Lower lobe of right lung (tissue), 2 donors: ENCODE measurements at places on chromosomes 2 and 18. TPM values are rescaled to one million over a fixed set of nuclear protein-coding genes. Genes with fewer than 3 reads are reported as not detected.
A peak's percentile ranks its signal among the peaks of the same experiment; 100 is the strongest.

GRCh38 chr2:158795195-158795924 is at the start of gene DAPL1:
DAPL1 (plus strand) TSS chr2:158795317; CDS start chr2:158795373, 56 bp downstream.
- no peaks in the 10 kb centered on the region for H3K27me3 ChIP-seq
- no peaks in the 10 kb centered on the region for H3K4me1 ChIP-seq
- no peak within 1 kb of the TSS for H3K4me3 ChIP-seq
- no peak for DNase-seq
- no peaks in the 10 kb centered on the region for H3K36me3 ChIP-seq

DNA sequence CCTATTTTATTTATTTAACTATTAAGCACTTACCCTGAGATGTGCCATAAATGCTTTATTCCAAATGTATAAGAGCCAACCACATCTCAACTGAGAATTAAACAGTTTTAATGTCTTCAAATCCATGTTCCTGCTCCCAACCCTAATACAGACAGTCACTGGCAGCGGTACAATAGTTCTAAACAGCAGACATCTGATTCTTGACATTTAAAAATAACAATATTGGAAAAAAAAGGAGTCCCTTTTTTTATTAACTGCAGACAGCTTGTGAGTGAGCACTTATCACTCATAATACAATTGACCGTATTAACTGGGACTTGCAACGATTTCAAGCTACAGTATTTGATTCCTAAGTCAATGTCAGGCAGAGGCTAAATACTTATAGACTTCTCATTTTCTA is 424.6 kb downstream of the TGIF1 start:
- no peak overlapping the region for H3K27ac ChIP-seq
- no peak for DNase-seq
- H3K4me1 ChIP-seq, result peaks cover 16% of the 10 kb centered on the region
- no peaks in the 10 kb centered on the region for H3K27me3 ChIP-seq
- H3K4me3 ChIP-seq, result no peak overlapping the region
- H3K36me3 ChIP-seq, result no peaks in the 10 kb centered on the region

GRCh38 chr2:160379399-160379798 is 114.2 kb downstream of the RBMS1 start:
- peak overlapping the region; percentile 73 for H3K27ac ChIP-seq
- H3K4me3 ChIP-seq, result no peak overlapping the region
- H3K27me3 ChIP-seq, result no peaks in the 10 kb centered on the region
- DNase-seq, result no peak

GRCh38 chr2:70939001-70939838 is 3.5 kb downstream of the ATP6V1B1 start:
- DNase-seq, result no peak
- H3K4me3 ChIP-seq, result no peak overlapping the region
- H3K4me1 ChIP-seq, result no peaks in the 10 kb centered on the region
- H3K36me3 ChIP-seq, result no peaks in the 10 kb centered on the region
- H3K27me3 ChIP-seq, result peaks cover 6% of the 10 kb centered on the region

- no peak for DNase-seq
- H3K4me1 ChIP-seq, result peaks cover 4% of the 10 kb centered on the region
- no peaks in the 10 kb centered on the region for H3K27me3 ChIP-seq
- no peaks in the 10 kb centered on the region for H3K36me3 ChIP-seq
These were observed 235.9 kb downstream of the ZNF516 start for GRCh38 chr18:76259096-76259495.

GRCh38 chr2:196108604-196109003 is 40.0 kb upstream of the DNAH7 start:
- H3K4me1 ChIP-seq, result peaks cover 8% of the 10 kb centered on the region
- DNase-seq, result no peak
- H3K27me3 ChIP-seq, result no peaks in the 10 kb centered on the region
- H3K36me3 ChIP-seq, result no peaks in the 10 kb centered on the region

- H3K4me1 ChIP-seq, result peaks cover 8% of the 10 kb centered on the region
- H3K27me3 ChIP-seq, result no peaks in the 10 kb centered on the region
These were observed 20.2 kb upstream of the DARS1 start for GRCh38 chr2:136005462-136006196.

GRCh38 chr18:49980896-49981295 is 167.6 kb upstream of the ACAA2 start:
- no peak overlapping the region for H3K27ac ChIP-seq
- no peak for DNase-seq
- H3K27me3 ChIP-seq, result no peaks in the 10 kb centered on the region
- no peak overlapping the region for H3K4me3 ChIP-seq
- no peaks in the 10 kb centered on the region for H3K36me3 ChIP-seq

- no peaks in the 10 kb centered on the region for H3K36me3 ChIP-seq
- H3K27me3 ChIP-seq, result peaks cover 18% of the 10 kb centered on the region
- H3K4me1 ChIP-seq, result peaks cover 28% of the 10 kb centered on the region
- peak; percentile 63 for DNase-seq
These were observed 1.0 kb downstream of the CYP1B1 start for GRCh38 chr2:38074764-38075506.

- peaks cover 25% of the 10 kb centered on the region for H3K4me1 ChIP-seq
- H3K4me3 ChIP-seq, result no peak overlapping the region
- H3K27ac ChIP-seq, result peak overlapping the region; percentile 60
- H3K27me3 ChIP-seq, result no peaks in the 10 kb centered on the region
- DNase-seq, result peak; percentile 65
These were observed 3.1 kb upstream of the MOB1A start for GRCh38 chr2:74181739-74182138.

DNA sequence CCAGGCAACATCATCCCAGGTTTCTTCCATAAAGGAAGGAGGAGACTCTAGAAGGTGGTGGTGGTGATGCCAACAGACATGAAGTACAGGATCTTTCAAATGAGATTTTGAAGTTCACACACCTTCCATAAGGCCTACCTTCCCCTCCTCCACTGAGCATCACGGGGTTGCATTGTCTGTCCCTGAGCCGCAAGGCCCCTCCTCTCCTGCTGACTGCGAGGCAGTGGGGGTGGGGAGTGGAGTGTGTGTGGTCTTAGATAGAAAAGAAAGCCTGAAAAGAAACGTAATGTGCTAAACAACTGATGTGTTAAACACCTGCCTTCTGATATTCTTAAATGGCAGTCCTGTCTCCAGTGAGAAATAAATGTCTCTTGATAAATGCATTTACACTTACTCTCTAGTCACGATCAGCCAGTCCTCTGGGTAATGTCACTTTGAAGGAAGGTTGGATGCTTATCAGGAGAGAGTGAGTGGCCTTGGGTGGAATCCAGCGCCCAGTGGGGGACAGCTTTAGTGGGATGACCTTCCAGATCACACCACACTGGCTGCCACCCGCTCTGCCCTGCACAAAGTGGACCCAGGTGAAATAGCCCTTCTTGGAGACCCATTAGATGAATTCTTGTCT is 5.5 kb upstream of the SCYGR5 start:
- H3K27me3 ChIP-seq, result no peaks in the 10 kb centered on the region
- DNase-seq, result no peak
- H3K36me3 ChIP-seq, result no peaks in the 10 kb centered on the region

GRCh38 chr2:10204326-10205161 is 82.0 kb downstream of the RRM2 start:
- H3K36me3 ChIP-seq, result no peaks in the 10 kb centered on the region
- H3K27me3 ChIP-seq, result no peaks in the 10 kb centered on the region
- DNase-seq, result peak; percentile 40

- H3K36me3 ChIP-seq, result no peaks in the 10 kb centered on the region
- DNase-seq, result no peak
- no peak overlapping the region for H3K4me3 ChIP-seq
These were observed 381.4 kb downstream of the RAD51AP2 start for GRCh38 chr2:17136877-17137276.

GRCh38 chr2:241616168-241617125 is 20.5 kb downstream of the THAP4 start:
- peaks cover 5% of the 10 kb centered on the region for H3K36me3 ChIP-seq
- no peak overlapping the region for H3K27ac ChIP-seq
- peaks cover 19% of the 10 kb centered on the region for H3K4me1 ChIP-seq
- H3K27me3 ChIP-seq, result no peaks in the 10 kb centered on the region
- no peak for DNase-seq
- peak overlapping the region; percentile 47 for H3K4me3 ChIP-seq

DNA sequence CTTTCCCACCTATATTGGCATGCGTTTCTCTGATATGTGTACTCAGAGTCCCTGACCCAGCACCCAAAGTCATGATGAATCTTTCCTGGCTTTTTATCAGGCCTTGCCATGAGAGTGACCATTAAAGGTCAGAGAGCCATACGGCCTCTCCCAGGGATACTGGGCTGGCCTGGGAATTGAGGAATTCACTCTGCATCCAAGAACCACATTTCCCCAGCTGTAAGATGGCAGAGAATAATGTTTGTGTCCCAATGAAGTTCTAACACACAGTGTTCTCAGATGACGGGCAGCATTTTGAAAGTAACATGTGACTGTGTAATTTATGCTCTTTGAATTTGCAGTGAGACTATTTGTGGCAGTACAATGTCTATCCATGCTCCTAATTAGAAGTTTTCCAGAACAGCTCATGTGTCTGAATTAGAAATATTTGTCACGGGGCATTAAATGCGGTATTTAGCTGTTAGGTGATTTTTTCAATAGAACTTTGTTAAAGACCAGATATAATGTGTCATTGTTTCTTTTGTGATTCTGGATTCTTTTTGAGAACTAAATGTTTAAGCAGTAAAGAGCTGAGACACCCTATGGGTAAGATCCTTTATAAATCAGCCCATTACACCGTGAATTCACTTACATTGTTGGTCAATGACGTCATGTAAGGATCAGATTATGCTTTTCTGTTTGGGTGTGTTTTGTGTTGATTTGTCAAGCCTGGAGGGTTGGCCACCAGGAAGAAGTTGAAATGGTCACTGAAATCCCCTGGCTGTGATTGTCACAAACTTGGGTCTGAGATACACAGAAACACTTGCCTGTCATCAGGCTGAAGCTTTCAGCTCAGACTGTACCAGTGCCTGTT is 7.3 kb upstream of the SLC3A1 start:
- H3K4me1 ChIP-seq, result no peaks in the 10 kb centered on the region
- no peak overlapping the region for H3K4me3 ChIP-seq
- DNase-seq, result no peak
- H3K27me3 ChIP-seq, result no peaks in the 10 kb centered on the region
- H3K27ac ChIP-seq, result no peak overlapping the region

- H3K27ac ChIP-seq, result peak overlapping the region; percentile 5
- no peaks in the 10 kb centered on the region for H3K36me3 ChIP-seq
- no peaks in the 10 kb centered on the region for H3K4me1 ChIP-seq
- H3K4me3 ChIP-seq, result no peak overlapping the region
- no peaks in the 10 kb centered on the region for H3K27me3 ChIP-seq
These were observed 31.9 kb downstream of the EFEMP1 start for GRCh38 chr2:55891671-55892094.

GRCh38 chr2:75676464-75676863 is 29.9 kb downstream of the MRPL19 start:
- no peak overlapping the region for H3K27ac ChIP-seq
- peaks cover 12% of the 10 kb centered on the region for H3K36me3 ChIP-seq
- no peak overlapping the region for H3K4me3 ChIP-seq
- no peak for DNase-seq
- no peaks in the 10 kb centered on the region for H3K27me3 ChIP-seq

- no peaks in the 10 kb centered on the region for H3K27me3 ChIP-seq
- no peak for DNase-seq
- H3K27ac ChIP-seq, result no peak overlapping the region
- peaks cover 40% of the 10 kb centered on the region for H3K4me1 ChIP-seq
- peaks cover 35% of the 10 kb centered on the region for H3K36me3 ChIP-seq
- no peak overlapping the region for H3K4me3 ChIP-seq
These were observed 1.4 kb downstream of the GPATCH11 start for GRCh38 chr2:37085731-37086147.

DNA sequence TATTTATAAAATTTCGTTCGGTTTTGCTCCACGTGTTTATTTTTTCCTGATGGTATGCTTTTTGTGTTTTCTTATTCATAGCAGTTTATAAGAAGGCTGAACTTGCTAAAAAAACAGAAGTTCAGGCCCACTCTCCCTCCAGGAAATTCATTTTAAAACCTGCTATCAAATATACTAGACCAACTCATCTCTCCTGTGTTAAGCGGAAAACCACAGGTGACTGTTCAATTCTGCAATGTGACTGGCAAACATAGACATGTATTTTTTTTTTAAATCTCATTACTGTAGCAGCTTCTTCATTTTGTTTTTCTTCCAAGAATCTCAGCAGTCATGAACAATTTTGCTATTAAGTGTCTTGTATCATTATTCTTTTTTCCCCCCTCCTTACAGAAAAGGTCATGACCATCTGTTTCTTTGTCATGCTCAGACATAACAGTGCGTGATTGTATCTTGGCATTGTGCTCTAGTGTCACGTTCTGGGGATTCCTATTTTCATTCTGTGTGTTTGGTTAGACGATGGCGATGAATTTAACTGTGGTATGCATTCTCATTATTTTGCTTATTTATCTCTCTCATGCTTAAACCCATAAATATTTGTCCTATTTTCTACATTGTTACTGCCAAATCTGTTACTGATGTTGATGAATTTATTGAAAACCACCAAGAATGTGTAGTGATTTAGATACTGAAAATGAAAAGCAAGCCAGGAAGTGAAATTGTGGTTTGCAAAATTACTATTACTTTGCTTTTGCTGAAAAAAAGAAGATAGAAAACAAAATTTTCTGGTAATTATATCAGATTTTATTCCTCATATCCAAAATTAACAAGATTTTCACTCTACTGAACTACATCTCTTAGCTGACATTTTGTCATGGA is 74.6 kb upstream of the UNC80 start:
- H3K4me3 ChIP-seq, result no peak overlapping the region
- H3K27ac ChIP-seq, result no peak overlapping the region
- no peaks in the 10 kb centered on the region for H3K36me3 ChIP-seq
- no peaks in the 10 kb centered on the region for H3K27me3 ChIP-seq

- peaks cover 11% of the 10 kb centered on the region for H3K4me1 ChIP-seq
- H3K27ac ChIP-seq, result no peak overlapping the region
- peaks cover 10% of the 10 kb centered on the region for H3K27me3 ChIP-seq
- H3K4me3 ChIP-seq, result peak overlapping the region; percentile 58
These were observed 12.8 kb upstream of the HMSD start for GRCh38 chr18:63936156-63936931.

GRCh38 chr2:214706986-214707385 is 102.5 kb downstream of the BARD1 start:
- no peaks in the 10 kb centered on the region for H3K36me3 ChIP-seq
- H3K27ac ChIP-seq, result no peak overlapping the region
- H3K27me3 ChIP-seq, result no peaks in the 10 kb centered on the region
- H3K4me3 ChIP-seq, result no peak overlapping the region
- H3K4me1 ChIP-seq, result no peaks in the 10 kb centered on the region

DNA sequence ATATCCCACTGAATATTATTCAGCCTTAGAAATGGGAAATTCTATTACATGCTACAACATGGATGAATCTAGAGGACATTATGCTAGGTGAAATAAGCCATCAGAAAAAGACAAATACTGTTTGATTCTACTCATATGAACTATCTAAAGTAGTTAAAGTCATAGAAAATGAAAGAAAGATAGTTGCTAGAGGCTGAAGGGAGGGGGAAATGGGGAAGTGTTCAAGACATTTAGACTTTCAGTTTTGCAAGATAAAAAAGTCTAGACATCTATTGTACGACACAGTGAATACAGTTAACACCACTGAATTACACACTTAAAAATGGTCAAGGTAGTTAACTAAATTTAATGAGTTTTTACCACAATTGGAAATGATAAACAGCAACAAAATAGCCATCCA is 835.9 kb upstream of the CHAC2 start:
- DNase-seq, result no peak
- no peak overlapping the region for H3K27ac ChIP-seq
- H3K4me1 ChIP-seq, result no peaks in the 10 kb centered on the region
- no peaks in the 10 kb centered on the region for H3K27me3 ChIP-seq
- H3K36me3 ChIP-seq, result no peaks in the 10 kb centered on the region
- no peak overlapping the region for H3K4me3 ChIP-seq

- DNase-seq, result no peak
- H3K4me1 ChIP-seq, result peaks cover 8% of the 10 kb centered on the region
- H3K27me3 ChIP-seq, result no peaks in the 10 kb centered on the region
These were observed 50.8 kb downstream of the ATOH8 start for GRCh38 chr2:85804583-85804982.

Gene KCNE4
- 1.2 TPM for total RNA-seq

Gene COL3A1
- total RNA-seq, result 187 TPM

Gene SLC5A7
- total RNA-seq, result 0.30 TPM

Gene ALLC
- not detected for total RNA-seq

Gene RESP18
- not detected for total RNA-seq

Gene ZNF397
- total RNA-seq, result 33.1 TPM

Gene CNTNAP5
- not detected for total RNA-seq

Gene IL36A
- not detected for total RNA-seq

Gene IL36G
- total RNA-seq, result not detected
